ENCODE measurements at places on chromosomes 11 and 22.

GRCh38 chr22:42410708-42411107, 21.5 kb downstream of the NFAM1 start:
- no peak for DNase-seq

- DNase-seq = no peak
These were observed 802.0 kb downstream of the KCNA4 start for GRCh38 chr11:29214833-29215232.

DNA sequence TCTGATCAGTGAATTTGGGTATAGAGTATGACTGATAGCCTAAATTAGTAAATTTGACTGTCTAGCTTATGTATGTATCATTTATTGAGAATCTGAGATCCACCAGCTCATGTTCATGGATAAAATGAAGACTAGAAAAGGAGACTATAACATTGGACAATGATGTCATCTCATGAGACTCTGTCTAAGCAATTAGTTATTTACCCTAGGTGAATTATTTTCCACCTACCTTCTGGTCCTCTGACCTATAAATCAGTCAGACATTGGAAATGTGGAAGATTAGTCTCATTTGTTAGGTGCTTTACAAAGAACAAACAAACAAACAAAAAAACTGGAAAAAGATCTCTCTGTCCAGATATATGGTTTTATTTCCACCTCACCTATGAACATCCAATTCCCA, 38.7 kb upstream of the CALCA start:
- no peak for DNase-seq

GRCh38 chr11:12110201-12110713, at the start of gene MICAL2:
TSS of gene MICAL2 (plus strand) at chr11:12110590. CDS start at chr11:12162156, 51,566 bp downstream.
- DNase-seq = no peak

- no peak for DNase-seq
These were observed 47.2 kb upstream of the MMP7 start for GRCh38 chr11:102577723-102578122.

DNA sequence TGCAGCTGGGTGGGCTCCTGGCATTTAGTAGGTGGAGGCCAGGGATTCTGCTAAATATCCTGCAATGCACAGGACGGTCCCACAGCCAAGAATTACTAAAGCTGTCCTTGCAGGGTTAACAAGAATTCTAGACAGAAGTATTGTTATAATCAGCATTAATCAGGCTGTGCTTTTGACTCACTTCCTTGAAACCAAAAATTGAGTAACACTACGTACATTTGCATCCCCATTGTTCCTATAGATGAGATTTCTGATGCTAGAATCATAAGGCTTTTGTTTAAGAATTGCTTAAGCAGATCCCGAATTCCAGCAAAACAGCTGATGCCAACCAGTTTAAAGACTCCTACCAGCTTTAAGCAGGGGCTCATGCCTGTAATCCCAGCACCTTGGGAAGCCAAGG, 11.4 kb downstream of the SLC6A5 start:
- DNase-seq = no peak

DNA sequence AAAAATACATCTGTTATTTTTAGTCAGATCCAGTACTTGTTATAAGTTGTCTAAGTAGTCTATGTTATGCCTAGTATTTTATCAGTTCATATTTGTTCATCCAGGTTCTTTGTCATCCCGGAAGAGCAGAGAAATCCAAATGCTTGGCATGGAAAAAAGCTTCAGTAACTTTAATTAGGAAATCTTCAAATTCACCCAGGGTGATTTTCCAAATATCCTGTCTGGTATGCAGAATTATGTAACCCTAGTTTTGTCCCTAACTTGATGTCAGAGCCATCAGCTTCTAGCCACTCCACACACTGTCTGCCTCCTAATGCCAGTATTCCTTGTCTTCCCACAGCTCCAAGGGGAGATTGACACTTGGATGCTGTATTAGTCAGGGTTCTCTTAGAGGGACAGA, 216.2 kb downstream of the ARHGAP42 start:
- DNase-seq = no peak

DNA sequence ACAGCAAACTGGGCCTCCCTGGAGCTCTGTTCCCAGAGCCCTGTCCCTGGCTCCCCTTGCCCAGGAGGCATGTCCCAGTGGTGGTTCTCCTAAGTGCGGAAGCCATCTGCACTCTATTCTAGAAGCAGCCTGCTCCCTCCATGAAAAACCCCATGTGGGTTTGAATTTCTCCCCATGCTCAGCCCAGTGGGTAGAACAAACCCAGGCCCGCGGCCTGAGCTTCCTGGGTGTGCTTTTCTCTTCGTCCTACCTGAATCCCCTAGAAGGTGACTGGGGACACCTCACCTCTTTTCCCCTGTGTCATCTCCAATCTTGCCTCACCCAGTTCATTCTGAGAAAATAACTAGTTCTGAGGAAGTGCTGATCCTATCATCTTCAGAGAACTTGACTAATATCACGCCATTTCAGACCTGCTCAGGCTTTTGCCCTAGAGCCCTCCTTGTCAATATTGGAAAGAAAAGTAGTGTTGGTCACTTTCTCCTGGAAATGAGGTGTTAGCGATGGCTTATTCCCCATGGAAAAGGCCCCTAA, 15.9 kb downstream of the IL10RA start:
- DNase-seq = no peak

- DNase-seq = no peak
These were observed 32.6 kb upstream of the PRAME start for GRCh38 chr22:22591348-22592299.

GRCh38 chr11:72039856-72040401, 40.4 kb downstream of the NUMA1 start:
- no peak for DNase-seq

- DNase-seq = no peak
These were observed 941.8 kb downstream of the BRD1 start for GRCh38 chr22:48885919-48886305.

GRCh38 chr22:46635756-46636155, 15.6 kb downstream of the GRAMD4 start:
- DNase-seq = no peak

- DNase-seq = no peak
These were observed 123.9 kb downstream of the MRTFA start for GRCh38 chr22:40512426-40513136.

GRCh38 chr11:130647371-130647770, 198.9 kb downstream of the ADAMTS15 start:
- DNase-seq = no peak

- DNase-seq = no peak
These were observed 45.6 kb upstream of the PLET1 start for GRCh38 chr11:112306230-112306629.

DNA sequence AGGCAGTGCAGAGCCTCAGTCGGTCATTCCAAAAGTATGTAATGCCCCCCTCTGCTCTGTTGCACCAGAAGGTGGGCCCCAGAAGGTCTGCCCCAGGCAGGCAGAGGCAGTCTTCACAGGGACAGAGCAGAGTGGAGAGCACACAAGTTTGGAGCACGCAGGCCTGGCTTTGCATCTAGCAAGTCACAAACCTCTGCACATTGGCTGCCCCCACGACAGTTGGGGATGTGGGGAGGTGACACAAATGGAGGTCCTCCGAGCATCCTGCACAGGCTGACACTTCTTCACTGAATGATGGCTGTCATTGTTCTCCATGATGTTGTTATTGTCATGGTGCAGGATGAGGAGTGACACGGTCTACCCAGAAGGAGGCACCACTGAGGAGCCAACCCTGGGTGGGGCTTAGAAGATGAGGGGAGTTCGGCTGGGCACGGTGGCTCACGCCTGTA, 11.9 kb downstream of the TOM1 start:
- no peak for DNase-seq

DNA sequence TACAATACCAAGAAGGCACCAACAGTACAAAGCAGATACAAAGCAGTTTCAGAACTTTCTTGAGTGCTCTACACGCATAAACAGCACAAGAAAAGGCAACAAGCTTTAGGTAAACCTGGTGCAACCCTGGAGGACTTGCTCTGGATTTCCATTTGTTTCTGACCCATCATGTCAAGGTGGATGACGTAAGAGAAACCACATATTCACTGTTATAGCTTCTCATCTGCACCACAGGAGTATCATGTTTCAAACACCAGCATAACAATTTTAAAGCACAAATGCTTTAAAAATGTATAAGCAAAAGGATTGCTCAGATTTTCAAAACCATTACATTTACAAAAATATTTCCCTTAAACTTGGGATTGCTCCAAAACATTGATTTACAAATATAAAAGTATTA, 25.0 kb upstream of the YPEL1 start:
- DNase-seq = no peak

- no peak for DNase-seq
These were observed 9.0 kb downstream of the MTNR1B start for GRCh38 chr11:92978271-92979111.
